ENCODE measurements at places on chromosomes 11 and 22.
A peak's percentile ranks its signal among the peaks of the same experiment; 100 is the strongest.

GRCh38 chr11:16184588-16184987 lies 171.8 kb downstream of the SOX6 start:
- no peak for DNase-seq

DNA sequence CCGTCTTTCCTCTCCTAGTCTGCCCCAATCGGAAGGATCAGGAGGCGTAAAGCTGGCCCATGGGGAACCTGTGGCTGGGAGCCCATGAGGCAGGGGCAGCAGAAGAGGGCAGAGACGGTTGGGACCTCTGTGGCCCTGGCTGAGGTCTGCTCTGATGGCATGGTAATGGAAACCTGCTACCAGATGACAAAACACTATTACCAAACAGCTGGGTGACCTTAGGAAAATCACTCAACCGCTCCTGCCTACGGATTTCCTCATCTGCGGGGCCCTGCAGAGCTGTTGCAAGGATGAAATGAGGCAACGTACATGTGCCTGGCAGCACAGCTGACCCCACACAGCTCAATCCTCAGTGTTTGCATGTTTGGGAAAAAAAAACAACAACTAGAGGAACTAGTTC lies 4.6 kb downstream of the AP5B1 start:
- no peak for DNase-seq

GRCh38 chr11:64857485-64857884 lies 13.0 kb upstream of the CDC42BPG start:
- DNase-seq, result no peak

DNA sequence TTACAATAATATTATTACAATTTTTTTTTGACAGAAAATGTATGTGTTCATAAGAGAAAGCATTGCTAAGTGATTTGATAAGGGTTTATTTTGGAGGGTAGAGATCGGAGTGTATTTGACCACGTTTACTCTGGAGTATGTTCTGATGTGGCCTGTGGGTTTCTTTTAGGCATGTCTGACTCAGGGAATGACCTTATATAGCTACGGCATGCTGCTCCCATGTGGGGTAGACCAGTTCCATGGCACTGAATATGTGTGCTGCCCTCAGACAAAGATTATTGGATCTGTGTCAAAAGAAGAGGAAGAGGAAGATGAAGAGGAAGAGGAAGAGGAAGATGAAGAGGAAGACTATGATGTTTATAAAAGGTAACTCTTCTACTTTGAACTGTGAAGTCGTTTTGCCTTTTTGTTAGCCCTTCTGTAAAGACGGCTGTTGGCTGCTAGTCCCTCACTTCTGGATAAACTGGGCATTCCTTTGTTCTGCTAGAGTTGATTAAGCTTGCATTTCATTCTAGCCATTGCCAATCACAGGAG lies 38.1 kb upstream of the ST14 start:
- no peak for DNase-seq

- no peak for DNase-seq
Observed at GRCh38 chr11:65102142-65103095, 6.4 kb downstream of the VPS51 start.

DNA sequence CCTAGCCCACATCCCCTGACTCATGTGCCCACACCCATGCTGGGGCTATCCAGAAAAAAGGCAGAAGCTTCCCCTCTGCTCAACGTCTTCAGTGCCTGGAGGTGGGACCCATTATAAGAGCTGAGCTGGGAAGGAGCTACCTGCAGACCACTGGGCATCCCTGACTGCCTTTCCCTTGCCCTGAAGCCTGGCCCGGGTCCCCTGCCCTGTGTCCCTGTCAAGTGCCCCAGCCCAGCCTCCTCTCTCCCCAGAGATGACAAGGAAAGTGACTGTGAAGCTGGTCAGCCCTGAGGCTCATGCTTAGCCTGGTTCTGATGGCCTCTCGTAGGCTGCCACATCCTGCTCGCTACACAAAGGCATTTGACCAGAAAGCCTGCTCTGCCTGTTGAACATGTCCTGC lies 140.4 kb downstream of the PARVA start:
- no peak for DNase-seq

DNA sequence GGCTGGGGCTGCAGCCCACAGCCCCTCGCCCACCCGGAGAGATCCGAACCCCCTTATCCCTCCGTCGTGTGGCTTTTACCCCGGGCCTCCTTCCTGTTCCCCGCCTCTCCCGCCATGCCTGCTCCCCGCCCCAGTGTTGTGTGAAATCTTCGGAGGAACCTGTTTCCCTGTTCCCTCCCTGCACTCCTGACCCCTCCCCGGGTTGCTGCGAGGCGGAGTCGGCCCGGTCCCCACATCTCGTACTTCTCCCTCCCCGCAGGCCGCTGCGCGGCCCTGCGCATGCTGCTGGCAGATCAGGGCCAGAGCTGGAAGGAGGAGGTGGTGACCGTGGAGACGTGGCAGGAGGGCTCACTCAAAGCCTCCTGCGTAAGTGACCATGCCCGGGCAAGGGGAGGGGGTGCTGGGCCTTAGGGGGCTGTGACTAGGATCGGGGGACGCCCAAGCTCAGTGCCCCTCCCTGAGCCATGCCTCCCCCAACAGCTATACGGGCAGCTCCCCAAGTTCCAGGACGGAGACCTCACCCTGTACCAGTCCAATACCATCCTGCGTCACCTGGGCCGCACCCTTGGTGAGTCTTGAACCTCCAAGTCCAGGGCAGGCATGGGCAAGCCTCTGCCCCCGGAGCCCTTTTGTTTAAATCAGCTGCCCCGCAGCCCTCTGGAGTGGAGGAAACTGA lies 731 bp downstream of the GSTP1 start:
- peak; percentile 29 for DNase-seq

DNA sequence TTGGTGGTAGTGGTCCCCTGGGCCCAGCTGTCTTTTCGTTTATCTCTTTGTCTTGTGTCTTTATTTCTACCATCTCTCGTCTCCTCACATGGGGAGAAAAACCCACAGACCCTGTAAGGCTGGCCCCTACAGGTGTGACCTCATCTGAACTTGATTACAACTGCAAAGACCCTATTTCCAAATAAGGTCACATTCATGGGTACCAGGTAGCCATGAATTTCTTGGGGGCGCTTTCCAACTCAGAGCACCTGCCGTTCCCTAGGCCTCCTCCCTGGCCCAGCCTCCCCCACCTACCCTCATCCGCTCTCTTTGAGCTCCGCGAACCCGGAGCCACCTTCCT lies 14.0 kb upstream of the RRP7A start:
- DNase-seq, result no peak

DNA sequence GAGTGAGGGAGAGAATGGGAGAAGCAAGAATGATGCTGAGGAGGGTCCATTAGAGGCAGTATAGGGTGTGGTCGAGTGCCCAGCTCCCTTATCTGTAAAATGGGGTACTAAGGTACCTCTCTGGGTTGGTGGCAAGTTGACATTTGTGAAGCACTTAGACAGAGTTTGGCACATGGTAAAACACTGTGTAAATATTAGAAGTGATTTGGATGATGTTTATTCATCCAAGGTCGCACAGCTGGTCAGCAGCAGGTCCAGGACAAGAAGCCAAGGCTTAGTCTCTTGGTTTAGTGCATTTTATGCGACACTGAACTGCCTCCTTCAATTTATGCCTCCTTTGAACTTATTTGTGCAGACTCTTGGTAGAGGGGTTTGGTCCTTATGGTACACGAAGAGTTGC lies 19.4 kb downstream of the KREMEN1 start:
- DNase-seq, result no peak

DNA sequence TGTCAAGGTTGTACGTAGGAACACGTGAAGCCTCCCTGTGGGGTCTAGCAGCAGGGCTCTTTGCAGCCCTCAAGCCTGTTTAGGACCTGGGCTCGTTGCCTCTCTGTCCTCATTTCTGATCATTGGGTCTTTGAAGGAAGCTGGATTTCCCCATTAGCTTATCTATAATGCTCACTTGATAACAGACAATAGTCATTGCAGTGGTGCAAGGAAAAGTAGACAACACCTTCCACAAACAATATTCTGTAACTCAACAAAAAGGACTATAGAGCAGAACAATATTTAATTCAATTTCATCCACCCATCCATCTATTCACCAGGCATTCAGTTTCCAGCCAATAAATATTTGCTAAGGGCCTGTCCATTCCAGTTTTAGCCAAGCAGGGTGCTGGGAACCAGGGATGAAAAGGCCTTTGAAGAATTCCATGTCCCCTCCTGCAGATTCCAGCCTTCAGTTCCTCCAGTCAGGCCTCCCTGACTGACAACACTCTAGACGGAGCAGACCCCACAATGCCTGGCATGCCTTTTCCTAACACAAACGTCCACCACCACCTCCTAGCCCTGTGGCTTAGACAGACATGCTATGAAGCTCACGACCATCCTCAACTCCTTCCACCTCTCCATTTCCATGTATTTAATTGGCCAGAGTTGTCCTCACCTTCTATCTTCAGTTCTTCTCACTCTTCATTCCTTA lies 12.7 kb upstream of the POLD3 start:
- no peak for DNase-seq

DNA sequence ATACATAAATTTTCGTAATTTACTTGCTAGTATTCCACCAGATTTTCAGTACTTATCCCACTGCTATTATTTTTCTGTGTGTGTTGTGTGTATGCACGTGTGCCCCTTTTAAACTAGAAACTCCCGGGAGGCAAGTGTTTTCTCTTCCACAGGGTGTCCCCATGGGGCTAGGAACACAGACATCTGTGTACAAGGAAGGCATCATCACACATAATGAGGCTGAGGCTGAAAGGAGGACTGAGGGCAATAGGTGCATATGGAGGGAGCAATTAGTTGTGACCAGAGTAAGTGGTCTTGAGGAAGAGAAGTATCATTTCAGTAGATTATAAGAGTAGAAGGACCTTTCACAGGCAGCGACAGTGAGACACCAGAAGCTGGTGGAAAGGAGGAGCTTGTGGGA lies 2.1 kb upstream of the DPAGT1 start:
- no peak for DNase-seq

- no peak for DNase-seq
Observed at GRCh38 chr11:118894192-118894591, 10.5 kb downstream of the CXCR5 start.

DNA sequence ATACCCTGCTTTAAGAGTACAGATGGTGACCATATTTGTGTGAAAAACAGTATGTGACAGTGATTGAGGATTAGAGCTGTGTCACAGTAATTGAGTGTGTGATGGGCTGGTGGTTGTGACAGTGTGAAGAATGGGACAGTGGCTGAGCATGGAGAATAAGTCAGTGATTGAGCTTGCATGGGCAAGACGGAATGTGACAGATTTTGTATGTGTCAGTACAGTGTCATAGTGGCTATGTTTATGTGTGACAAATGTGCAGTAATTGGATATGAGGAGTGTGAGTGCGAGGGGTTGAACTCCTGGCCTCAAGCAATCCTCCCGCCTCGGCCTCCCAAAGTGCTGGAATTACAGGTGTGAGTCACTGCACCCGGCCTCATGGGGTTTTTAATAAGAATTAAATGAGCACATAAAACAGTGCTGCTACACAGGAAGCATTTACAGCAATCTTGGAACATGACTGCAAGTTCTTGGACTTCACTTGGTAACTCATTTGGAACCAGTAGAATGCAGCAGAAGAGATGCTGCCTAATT lies 583 bp upstream of the RRAS2 start:
- no peak for DNase-seq

- DNase-seq, result peak; percentile 44
Observed at GRCh38 chr22:28750471-28750881, 8.6 kb downstream of the HSCB start.

DNA sequence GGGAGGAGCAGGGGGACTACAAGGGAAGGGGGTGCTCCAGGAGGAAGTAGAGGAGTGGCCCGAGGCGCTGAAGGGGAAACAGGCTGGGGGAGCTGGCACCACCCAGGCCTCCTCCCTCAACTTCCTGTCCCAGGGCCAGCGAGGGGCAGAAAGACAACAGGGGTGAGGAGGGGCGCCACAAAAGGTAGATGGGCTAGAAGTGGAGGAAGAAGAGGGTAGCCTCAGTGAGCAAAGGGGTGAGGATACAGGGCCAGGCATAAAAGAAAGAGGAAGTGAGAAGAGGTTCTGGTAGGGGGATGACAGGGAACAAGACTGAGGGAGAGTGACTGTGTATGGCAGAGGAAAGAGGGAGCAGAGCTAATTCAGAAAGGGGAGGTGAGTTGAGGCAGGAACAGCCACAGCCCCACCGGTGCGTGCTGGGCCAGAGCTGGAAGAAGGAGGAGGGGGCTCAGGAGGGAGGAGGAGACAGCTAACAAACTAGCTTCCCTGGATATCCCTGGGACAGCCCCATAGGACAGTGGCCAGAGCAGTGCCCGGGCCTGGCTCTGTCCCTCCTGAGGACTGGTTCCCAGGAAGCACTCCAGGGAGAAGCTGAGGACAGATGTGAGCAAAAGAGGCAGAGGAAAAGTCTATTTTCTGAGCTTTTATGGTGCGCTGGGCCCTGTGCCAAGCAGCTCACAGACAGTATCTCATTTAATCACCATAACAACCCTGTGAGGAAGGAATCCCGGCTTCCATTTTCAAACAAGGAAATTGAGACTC lies 8.5 kb downstream of the DCHS1 start:
- peak; percentile 92 for DNase-seq

DNA sequence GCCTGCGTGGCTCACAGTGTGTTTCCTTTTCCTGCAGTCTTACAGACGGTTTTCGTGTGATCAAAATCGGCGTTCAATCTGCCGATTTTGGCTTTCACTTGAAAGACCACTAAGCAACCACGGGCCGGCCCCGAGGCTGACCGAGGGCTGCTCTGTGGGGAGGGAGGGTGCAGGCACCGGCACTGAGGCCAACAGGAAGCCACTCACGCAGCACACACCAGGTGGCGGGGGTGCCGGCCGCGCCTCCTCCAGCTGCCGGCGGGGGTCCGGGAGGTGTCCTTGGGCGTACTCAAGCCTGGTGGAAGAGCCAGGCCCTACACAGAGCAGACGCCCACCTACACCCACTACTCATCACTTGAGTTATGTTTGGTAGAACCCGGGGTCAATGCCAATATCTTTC lies 14.3 kb downstream of the TOLLIP start:
- no peak for DNase-seq

DNA sequence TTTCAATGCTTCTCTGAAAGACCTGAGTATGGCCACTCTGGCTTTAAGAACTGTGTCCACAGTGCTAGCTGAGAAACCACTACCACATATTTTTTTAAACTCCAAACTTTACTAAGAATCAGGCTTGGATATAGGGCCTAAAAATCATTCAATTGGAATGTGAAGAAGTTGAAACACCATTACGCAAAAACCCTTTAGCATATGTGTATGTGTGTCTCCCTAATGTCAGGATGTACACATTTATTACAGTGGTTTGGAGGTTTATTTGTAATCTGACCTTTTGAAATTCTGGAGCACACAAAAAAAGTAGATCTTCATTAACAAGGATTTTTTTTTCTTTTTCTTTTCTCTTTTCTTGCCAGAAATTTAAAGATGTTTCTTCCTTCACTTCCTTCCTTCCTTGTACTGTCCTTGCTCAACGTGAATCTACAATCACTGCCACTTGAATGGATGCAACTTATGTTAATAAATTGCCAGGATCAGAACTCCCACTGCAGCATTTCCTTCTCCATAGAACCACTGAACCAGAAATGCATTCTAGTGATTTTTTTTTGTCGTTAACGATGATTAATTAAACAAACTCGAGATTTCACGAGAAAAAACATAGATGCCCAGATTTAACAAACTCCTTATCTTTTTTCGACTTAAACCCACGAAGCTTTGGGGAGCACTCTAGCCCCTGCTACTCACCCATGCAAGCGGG lies 3.1 kb upstream of the ADM start:
- DNase-seq, result peak; percentile 57

- DNase-seq, result no peak
Observed at GRCh38 chr11:14626650-14627049, 17.0 kb upstream of the PDE3B start.

GRCh38 chr22:19703869-19704268 lies 10.4 kb upstream of the SEPTIN5 start:
- DNase-seq, result no peak
